NCI-H146 (cell line): ENCODE measurements at places on chromosomes 2 and 18.

GRCh38 chr2:24352664-24353063 is 7.7 kb downstream of the ITSN2 start:
- DNase-seq: no peak

- no peak for DNase-seq
Measured at GRCh38 chr2:98577313-98577712, 31.0 kb downstream of the COA5 start.

GRCh38 chr2:176508374-176508773 is 239.1 kb downstream of the MTX2 start:
- no peak for DNase-seq

- no peak for DNase-seq
Measured at GRCh38 chr2:172860336-172860707, 124.7 kb downstream of the RAPGEF4 start.

- DNase-seq: peak; percentile 61
Measured at GRCh38 chr18:3179430-3180089, 40.2 kb downstream of the MYOM1 start.

DNA sequence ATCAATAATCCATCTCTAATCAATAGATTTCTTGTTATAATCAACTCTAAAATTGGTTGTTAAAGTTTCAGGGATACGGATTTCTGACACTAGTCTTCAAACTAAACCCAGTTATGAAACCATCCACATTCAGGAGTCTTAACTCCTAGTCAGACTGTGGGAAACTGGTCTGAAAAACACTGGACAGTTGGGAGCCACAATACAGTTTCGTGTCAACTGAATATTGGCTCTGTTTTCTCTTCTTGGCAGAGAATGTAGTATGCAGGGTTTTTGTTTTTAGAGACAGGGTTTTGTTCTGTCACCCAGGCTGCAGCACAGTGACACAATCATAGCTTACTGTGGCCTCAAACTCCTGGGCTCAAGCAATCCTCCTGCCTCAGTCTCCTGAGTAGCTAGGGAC is 123.1 kb downstream of the RTTN start:
- no peak for DNase-seq
